ENCODE measurements at places on chromosomes 5 and 9.
A peak's percentile ranks its signal among the peaks of the same experiment; 100 is the strongest.

- DNase-seq = no peak
Observed at GRCh38 chr9:102072059-102072764, 333.8 kb upstream of the GRIN3A start.

- DNase-seq = no peak
Observed at GRCh38 chr5:170642776-170643436, 139.1 kb downstream of the KCNIP1 start.

DNA sequence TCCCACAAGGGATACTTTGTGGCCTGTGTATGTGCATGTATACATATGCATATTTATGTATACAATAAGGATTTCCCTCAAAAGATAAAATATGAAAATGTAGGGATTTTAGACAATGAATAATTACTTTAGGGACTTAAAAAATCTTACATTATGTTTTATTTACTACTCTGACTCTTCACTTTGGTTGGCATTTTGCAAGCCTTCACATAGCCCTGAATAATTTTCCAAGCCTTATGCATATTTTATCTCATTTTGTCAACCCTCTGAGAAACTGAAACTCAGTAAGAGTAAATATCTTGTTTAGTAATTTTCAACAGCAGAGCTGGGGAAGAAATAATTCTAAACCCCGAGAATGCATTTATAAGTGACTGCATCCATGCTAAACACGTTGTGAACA is 153.0 kb upstream of the SLC24A2 start:
- no peak for DNase-seq

DNA sequence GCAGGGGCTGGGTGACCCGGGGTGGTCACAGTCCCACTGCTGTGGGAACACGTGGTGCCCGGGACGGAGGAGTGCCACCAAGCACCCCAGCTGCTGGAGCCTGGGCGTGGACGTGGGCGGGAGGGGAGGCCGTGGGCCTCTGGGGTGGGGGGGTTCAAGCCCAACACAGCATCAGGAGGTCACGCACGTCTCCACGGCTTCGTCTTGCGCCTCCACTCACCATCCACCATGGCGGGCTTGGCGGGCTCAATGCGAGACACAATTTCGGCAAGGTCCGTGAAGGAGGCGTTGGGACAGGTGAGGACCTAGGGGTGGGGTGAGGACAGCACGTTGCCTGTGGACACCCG is 2.2 kb upstream of the NSMF start:
- no peak for DNase-seq

- DNase-seq = no peak
Observed at GRCh38 chr5:69049151-69049550, 44.7 kb upstream of the SLC30A5 start.

DNA sequence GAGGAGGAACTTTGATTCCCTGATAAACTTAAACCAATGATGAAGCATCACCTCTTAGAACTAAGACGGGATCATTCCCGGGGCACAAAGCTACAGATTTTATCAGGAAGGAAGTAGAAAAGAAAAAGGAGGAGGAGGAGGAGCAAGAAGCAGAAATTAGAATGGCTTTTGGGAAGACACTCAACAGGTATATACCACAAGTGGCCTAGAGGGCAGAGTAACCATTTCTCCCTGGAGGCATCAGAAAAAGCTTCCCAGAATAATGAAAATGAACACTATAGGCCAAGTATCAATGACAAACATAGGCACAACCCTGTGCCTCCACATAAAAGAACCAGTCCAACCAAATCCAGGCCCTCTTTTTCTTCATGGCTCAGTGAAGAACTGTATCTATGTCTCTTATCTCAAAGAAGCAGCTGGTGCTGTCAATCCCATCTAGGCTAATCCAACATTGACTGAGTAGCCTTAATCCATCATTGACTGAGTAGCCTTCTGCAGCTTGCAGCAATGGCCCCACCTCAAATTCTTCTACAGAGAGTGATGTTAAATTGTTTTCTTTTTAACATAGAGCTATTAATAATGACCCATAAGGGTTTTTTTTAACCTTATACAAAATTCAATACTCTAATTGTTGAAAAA is 178.8 kb upstream of the KIF2A start:
- DNase-seq = no peak

- no peak for DNase-seq
Observed at GRCh38 chr5:30413540-30413939, 779.9 kb upstream of the CDH6 start.

DNA sequence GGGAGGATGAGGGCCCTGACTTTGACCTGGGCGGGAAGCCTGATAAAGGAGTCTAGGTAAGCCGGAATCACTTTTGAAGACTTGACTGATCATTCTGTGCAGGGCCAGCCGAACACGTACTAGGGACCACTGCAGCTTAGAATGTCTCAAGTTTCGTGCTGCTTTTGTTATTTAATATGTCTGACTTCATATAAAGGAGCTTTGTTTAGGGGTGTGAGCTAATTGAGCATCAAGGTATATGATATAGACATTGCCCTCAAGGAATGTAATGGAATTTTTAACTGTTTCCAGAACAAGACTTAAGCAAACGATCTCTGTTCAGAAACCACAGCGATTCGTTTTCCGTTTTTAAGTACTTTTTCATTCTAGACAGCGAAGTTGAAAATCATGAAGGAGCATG is 173.0 kb downstream of the SEMA6A start:
- DNase-seq = no peak

- no peak for DNase-seq
Observed at GRCh38 chr5:107468276-107468675, 202.5 kb downstream of the EFNA5 start.

DNA sequence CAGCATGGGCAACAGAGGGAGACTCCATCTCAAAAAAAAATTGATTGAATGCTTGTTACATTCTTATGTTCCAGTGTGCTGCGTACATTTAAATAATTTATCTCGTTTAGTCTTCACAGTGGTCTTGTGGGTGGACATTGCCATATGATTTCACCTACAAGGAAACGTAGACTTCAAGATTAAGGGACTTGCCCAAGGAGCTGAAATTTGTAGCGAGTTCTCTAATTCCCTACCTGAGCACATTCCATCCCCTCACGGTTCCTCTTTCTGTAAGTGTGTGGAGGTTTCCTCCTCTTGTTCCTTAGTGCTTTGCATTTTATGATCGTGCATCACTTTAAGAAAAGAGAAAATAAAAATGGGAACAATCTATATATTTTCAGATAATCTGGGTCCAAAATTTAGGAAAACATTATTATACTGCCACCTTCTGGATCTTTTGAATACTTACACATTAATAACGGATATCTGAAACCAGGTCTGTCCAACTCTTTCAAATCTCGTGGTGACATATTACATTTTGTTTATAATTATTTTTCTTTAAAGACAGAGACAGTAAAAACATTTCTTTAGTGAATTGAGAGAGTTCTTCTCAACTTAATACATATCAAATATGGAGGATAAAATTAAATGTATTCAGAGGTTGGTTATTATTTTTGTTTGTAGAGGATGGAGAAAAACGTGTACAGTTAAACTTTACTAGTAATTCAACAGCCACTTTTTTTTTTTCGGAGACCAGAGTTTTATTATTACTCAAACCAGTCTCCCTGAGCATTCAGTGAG is 29.9 kb upstream of the C7 start:
- DNase-seq = no peak

DNA sequence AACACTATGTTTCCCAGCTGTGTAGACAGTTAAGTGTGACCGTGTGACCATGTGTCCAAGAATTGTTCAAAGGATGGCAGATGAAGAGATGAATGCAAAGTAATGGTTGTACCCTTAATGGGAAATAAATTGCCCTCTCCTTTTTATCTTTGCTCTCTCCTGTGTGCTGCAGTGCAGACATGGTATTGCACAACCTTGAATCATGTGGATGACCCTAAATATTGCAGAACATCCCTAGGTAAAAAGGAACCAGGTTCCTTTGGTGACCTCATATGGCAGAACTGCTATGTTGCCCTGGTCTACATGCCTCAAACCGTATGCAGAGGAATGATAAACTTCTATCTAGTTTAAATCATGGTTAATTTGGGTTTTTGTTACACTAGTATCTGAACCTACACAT is 81.7 kb upstream of the CTNND2 start:
- no peak for DNase-seq

DNA sequence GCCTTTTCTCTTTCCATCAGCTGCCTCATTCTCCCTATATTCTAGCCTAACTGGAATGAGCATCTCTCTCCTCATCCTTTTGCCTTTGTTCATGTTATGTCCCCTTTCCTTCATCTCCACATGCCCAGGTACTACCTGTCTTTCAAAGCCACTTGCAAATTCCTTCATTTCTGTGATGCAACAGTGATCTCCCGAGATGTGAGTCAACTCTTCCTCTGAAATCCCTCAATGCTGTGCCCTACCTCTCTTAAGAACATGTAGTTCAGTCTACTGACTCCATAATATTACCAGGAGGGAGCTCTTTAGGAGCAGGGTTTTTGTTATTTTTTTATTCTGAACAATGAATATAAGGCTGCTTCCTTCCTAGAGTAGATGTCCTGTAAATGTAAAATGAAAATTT is 91.6 kb downstream of the ZNF462 start:
- DNase-seq = no peak

- no peak for DNase-seq
Observed at GRCh38 chr5:160175438-160176218, 53.7 kb upstream of the FABP6 start.

DNA sequence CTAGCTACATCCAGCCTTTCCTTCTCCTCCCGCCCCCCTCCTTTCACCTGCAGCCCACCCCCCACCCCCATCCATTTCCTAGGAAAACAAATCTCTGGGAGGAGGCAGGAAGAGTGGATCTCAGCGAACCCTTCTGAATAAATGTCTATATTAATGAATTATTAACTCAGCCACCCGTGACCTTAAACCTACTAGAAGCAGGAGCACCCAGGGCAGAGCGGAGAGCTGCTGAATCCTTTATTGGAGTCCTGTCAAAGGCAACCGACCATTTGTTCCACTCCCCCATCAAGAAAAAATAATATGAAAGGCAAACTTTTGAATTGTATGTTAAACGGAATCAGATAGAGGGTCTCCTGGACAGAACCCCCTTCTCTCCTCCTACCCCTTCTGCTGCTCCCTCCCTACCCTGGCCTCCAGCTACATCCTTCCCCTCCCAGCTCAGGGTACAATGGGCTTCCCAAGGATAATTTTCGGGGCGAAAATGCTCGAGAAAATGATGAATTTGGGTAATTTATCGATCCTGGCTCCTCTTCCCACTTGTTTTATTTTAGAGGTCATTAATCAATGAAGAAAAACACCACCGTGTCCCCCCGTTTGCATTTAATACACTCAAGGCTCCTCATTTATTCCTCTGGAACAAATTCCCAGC is 3.3 kb upstream of the PRDM6 start:
- DNase-seq = no peak

GRCh38 chr5:121719255-121719654 is 132.4 kb upstream of the FTMT start:
- DNase-seq = no peak

DNA sequence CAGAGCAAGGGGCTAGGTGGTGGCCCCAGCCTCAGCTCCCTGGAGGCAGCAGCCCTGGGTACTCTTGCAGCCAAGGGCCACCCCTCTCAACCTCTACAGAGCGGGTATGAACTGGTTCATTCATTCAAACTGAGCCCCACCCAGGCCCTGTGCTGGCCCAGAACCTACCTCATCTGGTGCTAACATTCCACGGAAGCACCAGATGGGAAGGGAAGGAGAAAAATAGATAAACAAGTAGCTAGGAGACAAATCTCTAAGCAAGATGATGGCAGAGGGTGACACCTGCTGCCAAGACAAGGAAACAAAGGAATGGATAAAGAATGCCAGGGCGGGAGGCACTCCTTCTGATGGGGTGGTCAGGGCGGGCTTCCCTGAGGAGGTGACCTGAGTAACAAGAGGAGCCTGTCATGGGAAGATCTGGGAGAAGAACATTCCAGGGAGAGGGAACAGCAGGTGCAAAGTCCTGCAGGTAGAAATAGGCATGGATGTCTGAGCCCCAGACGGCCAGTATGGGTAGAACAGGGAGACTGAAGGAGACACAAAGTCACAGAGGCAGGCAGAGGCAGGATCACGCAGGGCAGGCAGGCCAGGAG is 6.1 kb downstream of the ST6GALNAC4 start:
- DNase-seq = no peak

DNA sequence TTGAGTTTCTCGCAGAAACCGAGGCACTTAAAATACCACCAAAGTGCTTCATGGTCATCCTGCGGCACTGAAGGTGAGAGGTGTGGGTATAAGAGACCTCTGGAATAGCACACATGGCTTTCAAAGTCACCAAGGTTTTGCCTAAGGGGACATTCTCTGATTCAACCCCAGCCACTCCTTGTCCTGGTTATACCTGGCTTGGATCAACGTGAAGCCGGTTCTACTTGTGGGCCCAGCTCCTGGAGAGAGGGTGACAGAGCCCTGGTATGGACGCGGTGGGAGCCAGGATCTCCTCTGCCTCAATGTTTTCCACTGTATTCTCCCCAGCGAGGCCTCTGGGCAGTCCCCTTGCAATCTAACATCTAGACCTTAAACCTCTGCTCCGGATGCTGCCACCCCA is 132.0 kb downstream of the FSTL4 start:
- DNase-seq = no peak

- DNase-seq = no peak
Observed at GRCh38 chr9:15444141-15444540, 21.5 kb downstream of the SNAPC3 start.

GRCh38 chr9:76932757-76933156 is 26.8 kb upstream of the PRUNE2 start:
- DNase-seq = no peak

- no peak for DNase-seq
Observed at GRCh38 chr5:35904443-35905132, 33.8 kb downstream of the CAPSL start.

GRCh38 chr9:133943781-133944745 is 48.1 kb downstream of the VAV2 start:
- DNase-seq = no peak

DNA sequence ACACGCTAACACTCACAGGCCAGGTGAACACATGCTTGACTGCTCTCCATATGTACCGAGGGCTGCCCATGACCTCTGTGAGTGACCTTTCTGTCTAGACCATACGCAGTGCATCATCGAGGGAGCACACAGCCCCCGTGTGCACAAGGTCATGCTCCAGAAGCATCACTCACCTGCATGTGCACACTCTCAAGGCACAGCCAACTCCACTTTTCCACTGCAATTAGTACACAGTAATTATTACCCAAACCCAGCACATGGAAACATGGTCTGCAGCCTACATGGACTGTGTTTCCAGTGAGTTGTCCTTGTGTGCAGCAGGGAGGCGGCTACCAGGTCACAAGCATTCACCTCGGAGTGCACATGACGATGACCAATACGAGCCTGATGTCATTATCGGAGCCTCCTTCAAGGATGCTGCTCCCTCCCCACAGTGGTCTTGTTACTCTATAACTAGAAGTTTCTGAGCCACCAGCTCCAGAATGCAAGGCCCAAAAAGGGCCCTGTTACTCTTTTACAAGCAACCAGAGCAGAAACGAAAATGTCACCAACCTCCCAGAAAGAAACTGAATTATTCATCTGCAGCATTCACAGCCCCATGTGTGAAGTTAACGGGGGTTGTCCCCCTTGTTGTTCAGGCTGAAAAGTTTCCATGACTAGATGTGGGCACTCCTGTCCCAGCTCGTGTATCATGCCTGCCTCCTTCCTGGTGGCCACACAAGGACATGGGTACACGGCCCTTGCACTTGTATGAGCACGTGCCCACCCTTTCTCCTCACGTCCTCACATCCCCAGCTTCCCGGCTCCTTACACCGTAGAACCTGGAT is 31.2 kb downstream of the SEMA4D start:
- peak; percentile 21 for DNase-seq

GRCh38 chr5:139470821-139471300 is at the start of gene SMIM33:
Gene SMIM33, plus strand, starts transcription at chr5:139471004. Its CDS starts 118 bp downstream, at chr5:139471122.
- no peak for DNase-seq

GRCh38 chr9:82680179-82680935 is 382.6 kb downstream of the RASEF start:
- no peak for DNase-seq
